ENCODE measurements at places on chromosomes 6 and 20.

DNA sequence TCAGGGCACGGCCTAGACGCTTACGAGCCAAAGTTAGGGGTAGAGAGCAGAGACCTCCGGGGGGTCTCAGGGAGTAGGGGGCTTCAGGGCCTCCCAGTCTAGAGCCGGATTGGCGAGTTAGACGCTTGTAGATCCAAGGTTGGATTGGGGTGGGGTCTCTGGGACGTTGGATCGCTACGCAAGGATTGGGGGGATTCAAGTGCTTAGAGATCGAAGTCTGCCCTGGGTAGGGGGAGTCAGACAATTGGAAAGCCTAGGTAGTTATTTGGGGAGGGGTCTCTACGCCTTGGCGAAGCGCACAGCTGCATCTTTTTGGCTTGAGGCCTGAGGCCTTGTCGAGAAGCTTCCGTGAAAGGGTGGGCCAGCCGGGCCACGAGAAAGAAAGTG is 469 bp downstream of the STX16 start:
- peak; percentile 37 for DNase-seq

DNA sequence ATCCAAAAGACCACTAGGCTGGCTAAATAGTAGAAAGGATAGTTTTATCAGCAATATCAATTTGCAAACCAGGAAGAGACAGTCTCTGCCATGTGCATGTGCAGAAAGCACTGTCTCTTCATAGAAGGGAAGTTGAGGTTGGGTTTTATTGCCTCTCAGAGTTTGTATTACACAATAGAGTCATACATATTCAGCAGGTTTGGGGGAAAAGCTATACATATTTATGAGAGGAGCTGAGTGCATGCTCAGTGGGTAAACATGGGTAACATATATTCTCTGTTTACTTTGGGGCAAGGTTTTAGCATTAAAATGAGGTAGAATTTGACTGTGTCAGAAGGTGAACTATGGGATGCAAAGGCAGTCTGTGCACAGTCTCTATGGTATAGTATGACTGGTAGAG is 14.9 kb downstream of the TMEM170B start:
- DNase-seq, result no peak

GRCh38 chr6:88208726-88209125 is 42.6 kb upstream of the CNR1 start:
- no peak for DNase-seq

- DNase-seq, result no peak
These were observed 69.5 kb upstream of the FABP7 start for GRCh38 chr6:122709922-122710512.

- no peak for DNase-seq
These were observed 666.6 kb upstream of the CITED2 start for GRCh38 chr6:140041056-140041455.
